ENCODE measurements at places on chromosomes 5 and 9. TPM values are rescaled to one million over a fixed set of nuclear protein-coding genes. Genes with fewer than 3 reads are reported as not detected.

The SLC46A2 gene
- not detected for total RNA-seq

The C7 gene
- not detected for total RNA-seq

The CFAP90 gene
- not detected for total RNA-seq

The TMEM250 gene
- 51.2 TPM for total RNA-seq

The SAXO1 gene
- total RNA-seq = not detected

The MPDZ gene
- total RNA-seq = 47.1 TPM

The KIF4B gene
- total RNA-seq = 0.14 TPM

The ADAMTS16 gene
- total RNA-seq = 0.57 TPM

The APBA1 gene
- 9.2 TPM for total RNA-seq

The MLANA gene
- total RNA-seq = not detected

The LRRC70 gene
- 1.4 TPM for total RNA-seq

The OBP2B gene
- not detected for total RNA-seq

The ADAMTS13 gene
- total RNA-seq = 0.88 TPM

The FST gene
- total RNA-seq = 70.2 TPM

The GLRX gene
- 146 TPM for total RNA-seq

The TICAM2 gene
- 1.1 TPM for total RNA-seq

The CRB2 gene
- under 0.01 TPM for total RNA-seq

The LVRN gene
- 1.4 TPM for total RNA-seq

The CD14 gene
- total RNA-seq = 1.3 TPM

The LHX3 gene
- total RNA-seq = not detected

The TPD52L3 gene
- total RNA-seq = not detected

The PCDHA1 gene
- not detected for total RNA-seq

The MSANTD3 gene
- total RNA-seq = 44.2 TPM

The PCDHGB6 gene
- 5.3 TPM for total RNA-seq

The FGFR4 gene
- 0.43 TPM for total RNA-seq

The GPX8 gene
- total RNA-seq = 102 TPM

The HINT2 gene
- total RNA-seq = 26.7 TPM

The STING1 gene
- total RNA-seq = 36.3 TPM

The UNC5A gene
- total RNA-seq = not detected

The NR6A1 gene
- 0.66 TPM for total RNA-seq

The PTGDS gene
- total RNA-seq = 4.2 TPM

The CCDC171 gene
- total RNA-seq = 5.0 TPM

The FAM120A gene
- total RNA-seq = 130 TPM

The PURA gene
- total RNA-seq = 12.5 TPM

The NRARP gene
- 0.43 TPM for total RNA-seq

The RNF224 gene
- not detected for total RNA-seq

The OXCT1 gene
- total RNA-seq = 26.8 TPM

The PCDHB8 gene
- total RNA-seq = 0.29 TPM

The ARPC5L gene
- 18.5 TPM for total RNA-seq

The PDGFRB gene
- total RNA-seq = 114 TPM

The TLR4 gene
- total RNA-seq = 6.3 TPM

The PCA3 gene
- not detected for total RNA-seq

The C9orf153 gene
- under 0.01 TPM for total RNA-seq

The CTXN3 gene
- not detected for total RNA-seq

The TXNDC8 gene
- total RNA-seq = not detected

The CCDC152 gene
- total RNA-seq = 0.72 TPM

The PCDHGC5 gene
- total RNA-seq = 6.6 TPM

The ZNF367 gene
- total RNA-seq = 9.0 TPM

The UBQLN1 gene
- total RNA-seq = 183 TPM
